T-cell (primary cell): ENCODE measurements at places on chromosomes 4 and X. TPM values are rescaled to one million over a fixed set of nuclear protein-coding genes. Genes with fewer than 3 reads are reported as not detected.

DNA sequence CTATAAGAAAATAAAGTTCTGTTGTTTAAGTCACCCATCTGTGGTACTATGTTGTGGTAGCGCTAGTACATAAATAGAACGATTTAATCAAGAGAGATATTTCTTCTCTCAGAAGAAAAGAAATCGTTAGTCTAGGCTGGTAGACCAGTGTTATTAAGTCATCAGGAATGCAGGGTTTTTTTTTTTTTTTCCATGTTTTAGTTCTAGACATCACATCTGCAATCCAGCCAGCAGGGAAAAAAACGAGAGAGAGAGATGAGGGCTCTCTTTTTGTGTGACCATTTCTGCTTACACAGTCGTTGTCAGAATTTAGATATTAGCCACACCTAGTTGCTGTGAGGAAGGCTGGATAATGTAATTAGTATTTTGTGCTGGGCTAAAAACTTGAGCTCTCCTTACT lies 417.4 kb downstream of the TMA16 start:
- DNase-seq, result no peak

C4orf46 gene
- 4.4 TPM for total RNA-seq

FMR1NB gene
- not detected for total RNA-seq

DNA sequence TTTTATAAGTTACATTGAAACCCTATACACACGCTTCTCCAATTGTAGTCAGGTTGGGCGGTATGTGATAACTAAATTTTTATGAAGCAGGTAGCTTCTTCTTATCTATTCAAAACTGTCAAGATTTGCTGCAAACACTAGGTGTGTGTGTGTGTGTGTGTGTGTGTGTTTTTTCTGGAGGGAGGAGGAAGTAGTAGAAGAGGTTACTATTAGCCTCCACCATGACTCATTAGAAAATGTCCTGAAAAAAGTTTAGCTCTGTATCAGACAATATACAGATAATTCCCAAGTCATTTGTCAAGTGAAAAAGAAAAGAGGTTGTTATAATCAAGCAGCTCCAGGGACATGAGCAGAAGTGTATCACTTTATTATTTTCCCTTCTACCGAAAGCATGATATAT lies 33.9 kb downstream of the PCDH7 start:
- no peak for DNase-seq

DNA sequence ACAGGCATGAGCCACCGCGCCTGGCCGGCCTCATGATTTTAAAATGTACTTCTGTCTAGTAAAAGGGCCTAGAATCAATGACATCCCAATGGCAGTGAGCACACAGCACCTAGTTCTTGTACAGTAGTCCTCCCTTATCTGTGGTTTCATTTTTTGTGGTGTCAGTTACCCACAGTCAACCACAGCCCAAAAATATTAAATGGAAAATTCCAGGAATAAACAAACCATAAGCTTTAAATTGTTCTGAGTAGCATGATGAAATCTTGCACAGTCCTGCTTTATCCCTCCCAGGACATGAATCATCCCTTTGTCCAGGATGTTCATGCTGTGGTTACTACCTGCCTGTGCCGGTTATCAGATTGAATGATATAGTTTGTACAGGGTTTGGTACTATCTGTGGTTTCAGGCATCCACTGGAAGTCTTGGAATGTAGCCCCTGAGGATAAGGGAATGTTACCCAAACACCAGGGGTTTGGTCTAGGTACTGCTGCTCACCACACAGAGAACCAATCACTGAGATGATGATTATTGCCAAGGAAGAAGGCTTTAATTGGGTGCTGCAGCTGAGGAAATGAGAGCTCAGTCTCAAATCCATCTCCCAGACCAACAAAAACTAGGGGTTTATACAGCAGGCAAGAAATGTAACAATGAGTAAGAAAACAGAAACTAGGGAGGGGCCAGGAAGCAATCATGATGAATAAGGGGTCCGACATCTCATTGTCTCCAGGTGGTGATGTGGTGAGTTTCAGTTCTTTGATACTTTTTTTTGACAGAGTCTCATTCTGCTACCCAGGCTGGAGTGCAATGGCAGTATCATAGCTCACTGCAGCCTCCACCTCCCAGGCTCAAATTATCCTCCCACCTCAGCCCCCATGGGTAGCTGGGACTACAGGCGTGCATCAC lies 16.2 kb upstream of the FHL1 start:
- DNase-seq, result no peak

- DNase-seq, result no peak
Measured at GRCh38 chr4:123102897-123103471, 180.6 kb upstream of the NUDT6 start.

GRCh38 chr4:22875587-22876257 lies 183.0 kb downstream of the GBA3 start:
- no peak for DNase-seq

NKX3-2 gene
- total RNA-seq, result not detected

FAM13A gene
- 18.5 TPM for total RNA-seq

DNA sequence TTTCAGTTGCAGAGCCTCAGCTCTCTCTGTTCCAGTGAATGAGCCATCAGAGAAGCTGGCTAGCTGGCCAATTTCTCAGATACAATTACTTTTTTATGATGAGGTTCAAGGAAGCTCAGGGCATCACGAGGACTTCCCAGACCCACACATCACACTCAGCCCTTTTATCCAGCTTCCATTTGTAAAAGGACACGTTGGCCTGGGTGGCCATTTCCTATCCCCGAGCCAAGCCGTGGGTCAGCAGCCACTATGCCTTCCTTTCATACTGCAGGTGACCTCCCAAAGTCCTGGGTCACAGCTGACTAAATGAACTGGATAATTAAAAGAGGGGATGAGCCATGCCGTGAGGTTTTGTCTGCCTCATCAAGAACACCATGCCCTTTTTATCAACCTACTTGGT lies 236.9 kb upstream of the PPARGC1A start:
- no peak for DNase-seq

GRCh38 chr4:66091786-66092185 lies 421.5 kb upstream of the EPHA5 start:
- no peak for DNase-seq

DKK2 gene
- not detected for total RNA-seq

UGT2B17 gene
- 0.35 TPM for total RNA-seq

DNA sequence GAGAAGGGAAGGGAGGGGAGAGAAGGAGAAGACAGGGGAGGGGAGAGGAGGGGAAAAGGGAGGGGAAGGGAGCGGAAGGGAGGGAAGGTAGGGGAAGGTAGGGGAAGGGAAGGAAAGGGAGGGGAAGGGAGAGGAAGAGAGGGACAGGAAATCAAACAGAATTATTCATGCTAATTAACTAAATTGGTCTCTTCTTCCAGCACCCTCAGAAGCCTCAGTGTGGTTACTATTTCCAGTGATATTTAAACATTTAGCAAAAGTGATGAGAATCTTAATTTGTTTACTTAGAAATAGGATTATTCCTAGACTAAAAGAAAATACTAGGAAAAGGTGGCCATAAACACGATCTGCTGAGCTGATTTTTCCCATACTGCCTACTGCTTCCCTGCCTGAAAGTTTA lies 193.1 kb upstream of the CPEB2 start:
- no peak for DNase-seq

- DNase-seq, result no peak
Measured at GRCh38 chr4:2723751-2724150, 32.4 kb downstream of the TNIP2 start.

GRCh38 chr4:55758570-55758969 lies 61.0 kb upstream of the EXOC1L start:
- DNase-seq, result no peak

SPP1 gene
- 0.89 TPM for total RNA-seq
